ENCODE measurements at places on chromosomes 6 and 20. TPM values are rescaled to one million over a fixed set of nuclear protein-coding genes. Genes with fewer than 3 reads are reported as not detected.

GRCh38 chr20:51756653-51757052 is 11.5 kb downstream of the ATP9A start:
- no peaks in the 10 kb centered on the region for H3K27me3 ChIP-seq
- no peak overlapping the region for H3K4me3 ChIP-seq
- H3K4me1 ChIP-seq = peaks cover 36% of the 10 kb centered on the region
- no peak for DNase-seq
- no peak overlapping the region for H3K27ac ChIP-seq
- no peaks in the 10 kb centered on the region for H3K36me3 ChIP-seq

- no peaks in the 10 kb centered on the region for H3K27me3 ChIP-seq
- peaks cover 6% of the 10 kb centered on the region for H3K4me1 ChIP-seq
- no peaks in the 10 kb centered on the region for H3K36me3 ChIP-seq
- H3K4me3 ChIP-seq = peak overlapping the region; percentile 48
These were observed 65.7 kb downstream of the SRC start for GRCh38 chr20:37411408-37412219.

DLL1 gene
- total RNA-seq = 6.1 TPM

DNA sequence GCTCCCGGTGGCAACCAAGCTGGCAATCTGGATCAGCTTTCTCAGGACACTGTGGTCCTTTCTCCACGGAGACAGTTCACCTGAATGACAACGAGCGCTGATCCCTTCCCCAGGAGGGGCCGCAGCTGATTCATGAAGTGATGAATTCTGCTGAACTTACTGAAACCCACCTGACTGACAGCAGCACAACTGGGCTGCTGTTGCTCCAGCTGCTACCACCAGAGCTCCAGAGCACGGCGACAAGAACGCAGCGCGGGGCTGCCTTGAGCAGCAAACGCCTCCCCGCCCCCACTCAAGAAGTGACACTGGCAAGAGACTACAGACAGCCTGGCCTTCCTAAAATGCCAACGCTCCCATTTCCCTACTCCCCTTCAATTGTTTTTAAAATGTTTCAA is 10.0 kb downstream of the PXDC1 start:
- no peaks in the 10 kb centered on the region for H3K27me3 ChIP-seq
- no peak for DNase-seq
- peak overlapping the region; percentile 100 for H3K27ac ChIP-seq
- H3K4me3 ChIP-seq = peak overlapping the region; percentile 94
- peaks cover 33% of the 10 kb centered on the region for H3K36me3 ChIP-seq

GRCh38 chr6:25192590-25193459 is 86.3 kb upstream of the CARMIL1 start:
- peak overlapping the region; percentile 18 for H3K4me3 ChIP-seq
- DNase-seq = no peak
- H3K4me1 ChIP-seq = peaks cover 18% of the 10 kb centered on the region
- H3K36me3 ChIP-seq = no peaks in the 10 kb centered on the region

DNA sequence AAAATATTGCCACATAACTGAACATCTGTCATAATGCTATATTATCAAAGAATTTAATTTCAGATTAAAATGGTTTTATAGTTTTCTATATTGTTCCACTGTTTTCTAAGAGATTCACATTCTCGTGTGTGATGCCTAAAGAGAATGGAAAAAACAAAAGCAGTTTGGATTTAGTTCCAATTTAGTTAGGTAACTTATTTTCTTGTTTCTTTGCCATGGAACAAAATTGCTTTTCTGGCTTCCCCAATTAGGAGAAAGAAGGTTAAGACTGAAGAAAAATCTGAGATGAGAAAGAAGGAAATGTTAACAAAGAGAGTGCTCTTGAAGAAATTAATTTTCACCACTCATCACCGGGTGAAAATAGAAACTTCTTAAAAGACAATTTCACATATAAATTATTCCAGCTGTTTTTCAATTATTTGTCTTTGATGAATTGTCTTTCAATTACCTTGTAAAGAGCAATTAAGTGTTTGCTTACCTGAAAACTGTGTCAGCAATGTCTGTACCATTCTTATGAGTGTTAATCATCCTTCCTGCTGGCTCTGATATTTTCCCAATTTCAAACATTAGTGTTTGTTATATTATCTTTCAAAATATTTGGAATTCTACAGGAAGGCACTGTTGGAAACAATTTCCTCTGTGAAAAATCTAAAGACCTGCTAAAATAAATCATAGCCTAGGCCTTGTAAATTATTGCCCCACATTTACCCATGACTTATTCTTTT is 19.5 kb downstream of the PHACTR2 start:
- no peaks in the 10 kb centered on the region for H3K27me3 ChIP-seq
- peak overlapping the region; percentile 29 for H3K4me3 ChIP-seq
- H3K27ac ChIP-seq = peak overlapping the region; percentile 84

DNA sequence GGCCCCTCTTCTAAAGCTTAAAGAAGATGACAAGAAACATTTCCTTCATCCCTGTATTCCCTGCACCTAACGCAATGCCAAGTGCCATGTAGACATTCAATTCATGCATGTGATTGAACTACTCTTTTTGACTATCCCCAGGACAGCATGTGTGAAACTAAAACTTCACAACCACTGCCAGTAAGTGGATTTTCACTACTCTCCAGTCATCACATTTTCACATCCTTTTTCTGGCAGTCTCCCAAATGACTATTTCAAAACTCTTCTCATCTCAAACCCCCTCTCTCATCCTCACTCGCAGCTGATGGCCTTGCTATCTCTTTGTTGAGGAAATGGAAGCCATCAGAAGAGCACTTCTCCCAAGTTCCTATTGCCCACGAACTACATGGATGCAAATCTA is 122.6 kb downstream of the OPRM1 start:
- no peaks in the 10 kb centered on the region for H3K36me3 ChIP-seq
- peaks cover 18% of the 10 kb centered on the region for H3K4me1 ChIP-seq
- H3K27me3 ChIP-seq = no peaks in the 10 kb centered on the region
- H3K27ac ChIP-seq = no peak overlapping the region

CST7 gene
- 10.9 TPM for total RNA-seq

GRCh38 chr6:159104931-159105330 is 60.1 kb upstream of the TAGAP start:
- no peaks in the 10 kb centered on the region for H3K27me3 ChIP-seq
- no peaks in the 10 kb centered on the region for H3K4me1 ChIP-seq
- H3K36me3 ChIP-seq = no peaks in the 10 kb centered on the region

GRCh38 chr6:82331031-82331773 is 32.4 kb upstream of the TPBG start:
- H3K4me1 ChIP-seq = no peaks in the 10 kb centered on the region
- H3K36me3 ChIP-seq = no peaks in the 10 kb centered on the region
- H3K27me3 ChIP-seq = no peaks in the 10 kb centered on the region

DNA sequence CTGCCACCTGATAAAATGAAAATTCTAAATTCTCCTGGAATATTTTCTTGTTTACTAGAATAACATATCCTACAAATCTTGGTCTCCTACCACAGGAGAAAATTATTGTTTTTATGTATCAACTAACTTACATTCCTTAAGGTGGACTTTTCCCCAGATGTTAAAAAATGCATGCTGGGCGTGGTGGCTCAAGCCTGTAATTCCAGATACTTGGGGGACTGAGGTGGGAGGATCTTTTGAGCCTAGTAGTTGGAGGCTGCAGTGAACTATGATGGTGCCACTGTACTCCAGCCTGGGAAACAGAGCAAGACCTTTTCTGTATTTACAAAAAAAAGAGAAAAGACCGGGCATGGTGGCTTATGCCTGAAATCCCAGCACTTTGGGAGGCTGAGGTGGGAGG is 27.9 kb upstream of the TFAP2C start:
- no peaks in the 10 kb centered on the region for H3K27me3 ChIP-seq
- H3K36me3 ChIP-seq = no peaks in the 10 kb centered on the region
- H3K4me3 ChIP-seq = no peak overlapping the region
- no peak overlapping the region for H3K27ac ChIP-seq

CTCFL gene
- total RNA-seq = not detected

EDN3 gene
- not detected for total RNA-seq

TAGAP gene
- total RNA-seq = 3.2 TPM

DNA sequence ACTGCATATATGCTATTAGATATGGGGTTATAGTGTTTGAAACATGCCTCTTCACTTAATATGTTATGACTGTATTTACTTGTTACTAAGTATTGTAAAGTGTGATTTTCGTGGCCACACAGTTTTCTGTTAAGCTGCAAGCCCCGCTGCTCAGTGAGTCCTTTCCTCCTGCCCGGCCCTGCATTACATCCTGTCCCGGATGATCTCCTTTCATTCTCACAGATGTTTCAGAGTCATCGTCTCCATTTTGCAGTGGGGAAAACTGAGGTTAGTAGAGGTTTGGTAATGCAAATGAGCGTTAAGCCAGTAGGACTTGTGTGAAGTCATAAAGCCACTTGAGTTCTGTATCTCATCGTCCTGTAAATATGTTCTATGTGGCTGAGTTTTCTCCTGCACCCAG is 155.5 kb downstream of the CFAP61 start:
- H3K27ac ChIP-seq = no peak overlapping the region
- no peak overlapping the region for H3K4me3 ChIP-seq
- H3K36me3 ChIP-seq = no peaks in the 10 kb centered on the region
- H3K4me1 ChIP-seq = no peaks in the 10 kb centered on the region

ESF1 gene
- 9.2 TPM for total RNA-seq

YIPF3 gene
- 160 TPM for total RNA-seq

DNA sequence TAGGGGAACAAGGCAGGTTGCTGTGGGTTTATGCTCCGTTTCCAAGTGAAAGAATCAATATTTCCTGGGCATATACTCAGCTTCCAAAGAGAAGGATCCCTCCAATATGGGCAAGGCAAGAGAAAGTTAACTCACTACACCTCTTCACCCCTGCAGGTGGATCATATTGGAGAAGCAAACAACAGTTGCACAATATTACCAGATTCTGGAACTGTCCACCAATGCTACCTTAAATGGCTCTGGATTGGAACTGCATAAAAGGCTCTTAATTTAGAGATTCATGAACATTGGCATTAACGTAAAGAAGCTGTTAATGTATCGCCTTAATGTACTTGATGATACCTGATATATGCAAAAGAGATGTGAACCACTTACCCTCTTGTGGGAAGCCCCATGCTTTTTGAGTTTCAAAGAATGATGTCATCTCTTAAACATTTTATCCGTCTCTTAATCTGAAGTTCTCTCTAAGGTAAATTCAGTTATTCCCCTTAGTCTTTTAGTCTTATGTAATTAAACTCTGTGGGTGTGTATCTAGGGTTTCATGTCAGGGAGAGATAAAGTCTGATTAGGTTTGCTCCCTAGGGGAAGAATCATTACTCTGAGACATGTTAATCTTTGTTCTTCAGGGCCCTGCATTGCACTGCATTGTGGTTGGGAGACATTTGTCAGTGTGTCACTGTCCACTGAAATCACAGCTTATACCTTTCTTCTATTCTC is 99.5 kb downstream of the PHACTR1 start:
- H3K27ac ChIP-seq = no peak overlapping the region
- no peaks in the 10 kb centered on the region for H3K27me3 ChIP-seq
- H3K4me3 ChIP-seq = no peak overlapping the region
- no peaks in the 10 kb centered on the region for H3K4me1 ChIP-seq
- no peaks in the 10 kb centered on the region for H3K36me3 ChIP-seq
